Dorsolateral prefrontal cortex (tissue), 122 donors: ENCODE measurements at places on chromosomes 11 and 22.

GRCh38 chr22:24593836-24594568 lies 1.1 kb upstream of the LRRC75B start:
- DNase-seq = no peak

DNA sequence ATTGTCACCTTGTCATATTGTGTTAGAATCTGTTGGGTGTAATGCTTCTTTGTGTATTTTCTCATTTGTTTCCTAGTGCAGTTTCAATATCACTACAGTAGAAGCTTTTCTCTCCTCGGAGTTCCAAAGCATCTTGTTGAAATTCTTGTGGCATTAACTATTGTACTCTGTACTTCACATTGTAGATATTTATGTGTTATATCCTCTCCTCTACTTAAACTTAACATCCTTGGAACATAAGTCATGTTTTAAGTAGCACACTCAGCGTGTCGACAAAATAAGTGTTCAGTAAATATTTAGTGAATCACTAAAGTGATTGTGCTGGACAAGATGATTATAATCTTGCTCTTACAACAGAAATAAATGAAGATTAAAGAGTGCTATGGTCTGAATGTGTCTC lies 201.7 kb downstream of the ARHGAP42 start:
- no peak for DNase-seq

GRCh38 chr11:45698777-45699497 lies 33.5 kb upstream of the CHST1 start:
- DNase-seq = no peak

DNA sequence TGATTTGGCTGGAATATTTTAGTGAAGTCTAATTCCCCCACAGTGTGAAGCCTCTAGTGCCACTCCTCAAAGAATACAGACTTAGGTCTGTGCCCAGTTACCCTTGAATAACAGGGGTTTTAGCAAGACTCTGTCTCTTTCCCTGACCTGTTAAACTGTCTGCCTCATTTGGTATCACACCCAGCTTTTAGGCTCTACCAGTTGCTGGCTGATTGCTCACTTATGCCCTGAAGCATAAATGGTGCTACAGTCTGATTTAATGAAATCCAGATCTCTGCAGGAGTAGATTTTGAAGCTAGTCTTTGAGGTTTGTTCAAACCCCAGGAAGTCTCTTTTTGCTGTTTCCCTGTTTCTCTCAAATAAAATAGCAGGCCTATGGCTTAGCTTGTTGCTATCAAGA lies 45.2 kb upstream of the LIPT2 start:
- DNase-seq = no peak

GRCh38 chr11:99327066-99327465 lies 306.3 kb downstream of the CNTN5 start:
- DNase-seq = no peak

DNA sequence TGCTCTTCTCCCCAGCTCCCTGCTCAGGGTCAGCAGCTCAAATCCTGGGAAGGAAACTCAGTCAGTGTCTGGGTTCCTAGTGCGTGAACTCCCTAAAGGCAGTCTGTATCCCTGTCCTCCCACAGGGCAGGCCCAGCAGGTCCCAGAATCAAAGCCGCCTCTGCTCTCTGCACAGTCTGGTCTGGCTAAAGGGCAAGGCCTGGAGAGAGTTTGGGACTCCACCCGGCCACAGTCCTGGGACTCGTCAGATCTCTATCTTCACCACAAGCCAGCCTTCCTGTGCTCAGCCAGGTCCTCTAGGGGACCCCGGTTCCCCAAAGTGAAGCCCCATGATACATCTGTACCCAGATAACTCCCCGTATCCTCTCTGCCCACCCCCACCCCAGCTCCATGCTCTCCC lies 56.2 kb upstream of the CSNK2A3 start:
- DNase-seq = no peak

DNA sequence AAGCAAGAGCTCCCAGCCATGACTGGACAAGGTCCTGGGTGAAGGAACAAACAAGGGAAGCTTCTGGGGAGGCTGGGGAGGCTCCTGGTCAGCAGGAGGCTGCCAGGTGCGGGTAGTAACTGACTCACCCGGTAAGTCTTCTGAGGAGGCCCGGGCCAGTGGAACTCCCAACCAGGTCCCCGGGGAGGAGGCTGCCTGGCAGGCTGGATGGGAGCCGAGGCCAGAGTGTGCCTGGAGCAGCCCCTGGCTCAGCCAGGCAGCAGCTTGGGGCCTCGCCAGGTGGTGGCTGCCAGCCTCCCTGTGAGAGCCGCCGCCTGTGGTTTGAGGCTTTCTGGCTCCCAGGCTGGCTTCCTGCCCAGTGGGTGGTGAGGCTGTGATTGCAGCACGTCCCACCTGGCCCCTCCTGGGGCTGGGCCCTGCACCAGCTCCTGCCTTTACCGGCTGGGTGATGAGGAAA lies 46.2 kb downstream of the IGF2 start:
- DNase-seq = no peak

DNA sequence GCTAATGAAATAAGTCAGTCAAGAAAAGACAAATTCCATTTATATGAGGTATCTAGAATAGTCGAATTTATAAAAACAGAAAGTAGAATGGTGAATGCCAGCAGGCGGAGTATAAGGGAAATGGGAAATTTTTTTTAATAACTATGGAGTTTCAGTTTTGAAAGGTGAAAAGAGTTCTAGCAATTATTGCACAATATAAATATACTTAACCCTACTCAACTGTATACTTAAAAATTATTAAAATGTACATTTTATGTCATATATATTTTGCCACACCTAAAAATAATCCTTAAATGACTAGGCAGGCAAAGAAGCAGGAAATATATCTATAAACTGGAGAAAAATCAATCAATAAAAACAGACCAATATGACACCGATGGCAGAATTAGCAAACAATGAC lies 196.5 kb upstream of the UBASH3B start:
- DNase-seq = no peak

- no peak for DNase-seq
Measured at GRCh38 chr11:34169686-34170085, 64.3 kb downstream of the NAT10 start.

DNA sequence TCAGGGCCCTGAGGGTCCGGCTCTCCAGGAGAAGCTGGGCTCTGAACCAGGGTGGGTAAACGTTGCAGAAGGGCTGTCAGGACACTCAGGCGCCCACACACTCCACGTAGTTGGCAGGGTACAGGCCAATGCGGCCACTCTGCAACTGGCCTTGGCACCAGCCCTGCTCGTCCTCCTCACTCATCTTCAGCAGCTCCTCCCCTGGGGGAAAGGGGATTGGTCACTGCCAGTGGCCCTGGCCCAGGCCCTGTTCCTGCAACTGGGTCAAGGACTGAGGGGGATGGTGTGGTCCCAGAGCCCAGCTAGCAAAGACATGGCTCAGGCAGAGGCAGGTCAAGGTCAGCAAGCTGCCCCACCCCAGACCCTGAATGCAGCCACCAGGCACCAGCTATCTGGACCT lies 1.2 kb upstream of the ARFGAP2 start:
- no peak for DNase-seq
